Left ventricle myocardium superior (tissue), 1 donor: ENCODE measurements at places on chromosomes 16 and 17. TPM values are rescaled to one million over a fixed set of nuclear protein-coding genes. Genes with fewer than 3 reads are reported as not detected.

GRCh38 chr17:19410875-19411620, at the start of gene RNF112:
TSS of gene RNF112 (plus strand) at chr17:19411232. CDS start at chr17:19411409, 177 bp downstream.
- DNase-seq, result peak; percentile 60

The PPL gene
- 18.4 TPM for total RNA-seq

DNA sequence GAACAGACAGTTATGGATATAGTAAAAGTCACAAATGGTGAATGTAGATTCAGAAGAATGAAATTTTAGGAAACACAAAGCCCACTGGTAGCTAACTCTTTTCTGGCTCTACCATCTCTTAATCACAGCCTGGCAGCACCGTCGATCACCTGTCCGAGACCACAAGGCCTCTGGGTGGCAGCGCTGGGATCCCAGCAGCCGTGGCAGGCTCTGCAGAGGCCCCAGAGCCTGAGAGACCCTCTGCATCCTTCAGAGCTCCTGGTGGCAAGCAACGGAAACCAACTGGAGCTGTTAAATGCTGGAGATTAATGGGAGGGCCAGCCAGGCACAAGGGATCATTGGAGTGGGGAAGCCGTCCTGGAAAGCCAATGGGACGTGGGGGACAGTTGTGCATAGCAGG, 26.3 kb downstream of the LAT start:
- no peak for DNase-seq

The SLFN5 gene
- total RNA-seq, result 13.1 TPM

The PRR35 gene
- total RNA-seq, result not detected

The EPN3 gene
- total RNA-seq, result 33.4 TPM

The WDR45B gene
- 37.3 TPM for total RNA-seq

DNA sequence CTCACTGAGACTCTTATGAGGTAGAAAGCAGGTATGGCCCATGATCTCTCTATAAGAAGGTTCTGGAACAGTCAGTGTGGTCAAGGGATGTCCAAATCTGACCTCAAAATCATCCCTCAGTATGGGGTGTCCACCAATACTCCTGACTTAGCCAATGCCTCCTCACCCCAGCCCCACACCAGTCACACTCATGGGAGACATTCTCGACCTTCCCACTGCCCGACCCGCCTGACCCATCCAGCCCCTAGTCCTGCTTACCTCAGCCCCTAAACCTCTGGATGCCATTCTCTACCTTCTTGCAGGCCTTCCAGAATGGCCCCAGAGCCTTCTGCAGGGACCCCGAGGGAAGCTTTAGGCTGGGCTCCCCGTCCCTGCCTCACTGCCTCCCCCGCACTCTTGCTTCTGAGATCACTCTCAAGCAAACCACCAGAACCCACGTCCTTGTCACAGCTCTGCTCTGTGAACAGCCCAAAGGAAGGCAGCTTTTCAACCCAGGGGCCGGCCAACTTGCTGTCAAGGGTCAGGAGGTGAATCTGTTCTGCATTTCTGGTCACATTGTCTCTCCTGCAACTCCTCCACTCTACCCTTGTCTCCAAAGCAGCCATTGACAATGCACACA, 44.9 kb upstream of the RBFOX3 start:
- no peak for DNase-seq

The PIK3R6 gene
- 1.4 TPM for total RNA-seq

The FBXW10B gene
- total RNA-seq, result 0.35 TPM

The TMEM114 gene
- not detected for total RNA-seq

The ITGB4 gene
- 8.8 TPM for total RNA-seq

The ITPRIPL2 gene
- total RNA-seq, result 12.3 TPM

The PDIA2 gene
- total RNA-seq, result 2.6 TPM

DNA sequence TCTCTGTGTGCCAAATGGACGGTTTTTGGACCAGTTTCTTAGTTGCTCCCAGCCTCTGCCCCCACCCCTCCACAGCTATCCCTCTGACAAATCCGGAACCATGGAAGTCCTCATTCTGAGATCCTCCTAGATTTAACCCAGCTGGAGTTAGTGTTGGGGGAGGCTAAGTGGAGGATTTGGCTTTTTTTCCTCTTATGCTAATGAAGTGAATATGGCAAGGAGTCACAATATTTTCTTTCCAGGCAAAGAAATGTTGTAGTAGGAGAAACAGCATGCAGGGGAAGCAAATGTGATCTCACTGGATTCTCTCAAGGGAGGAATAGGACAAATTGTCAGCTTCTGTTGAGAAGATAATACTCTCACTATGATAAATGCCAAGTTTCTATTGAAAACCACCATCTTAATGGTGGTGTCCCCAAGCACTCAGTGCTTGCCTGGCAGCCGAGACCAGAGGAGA, 159.5 kb downstream of the MSI2 start:
- DNase-seq, result no peak

DNA sequence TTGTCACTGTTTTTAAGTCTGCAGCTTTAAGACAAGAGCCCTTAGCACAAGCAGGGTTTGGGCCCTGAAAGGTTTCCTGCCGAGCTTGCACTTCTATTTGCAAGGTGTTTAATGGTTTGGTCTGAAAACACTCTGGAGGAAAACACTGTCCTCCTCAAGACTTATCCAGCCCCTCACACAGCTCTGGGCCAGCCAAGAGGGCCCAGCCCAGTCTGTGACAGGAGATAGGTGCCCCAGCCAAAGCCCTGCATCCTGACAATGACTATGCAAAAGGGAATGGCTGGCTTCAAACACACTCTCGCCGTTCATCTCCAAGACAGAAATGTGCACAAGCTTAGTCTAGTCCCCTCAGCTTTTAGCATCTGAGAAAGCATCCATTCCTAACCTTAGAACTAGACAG, 26.9 kb downstream of the MPG start:
- DNase-seq, result no peak

The C16orf74 gene
- total RNA-seq, result 1.7 TPM

DNA sequence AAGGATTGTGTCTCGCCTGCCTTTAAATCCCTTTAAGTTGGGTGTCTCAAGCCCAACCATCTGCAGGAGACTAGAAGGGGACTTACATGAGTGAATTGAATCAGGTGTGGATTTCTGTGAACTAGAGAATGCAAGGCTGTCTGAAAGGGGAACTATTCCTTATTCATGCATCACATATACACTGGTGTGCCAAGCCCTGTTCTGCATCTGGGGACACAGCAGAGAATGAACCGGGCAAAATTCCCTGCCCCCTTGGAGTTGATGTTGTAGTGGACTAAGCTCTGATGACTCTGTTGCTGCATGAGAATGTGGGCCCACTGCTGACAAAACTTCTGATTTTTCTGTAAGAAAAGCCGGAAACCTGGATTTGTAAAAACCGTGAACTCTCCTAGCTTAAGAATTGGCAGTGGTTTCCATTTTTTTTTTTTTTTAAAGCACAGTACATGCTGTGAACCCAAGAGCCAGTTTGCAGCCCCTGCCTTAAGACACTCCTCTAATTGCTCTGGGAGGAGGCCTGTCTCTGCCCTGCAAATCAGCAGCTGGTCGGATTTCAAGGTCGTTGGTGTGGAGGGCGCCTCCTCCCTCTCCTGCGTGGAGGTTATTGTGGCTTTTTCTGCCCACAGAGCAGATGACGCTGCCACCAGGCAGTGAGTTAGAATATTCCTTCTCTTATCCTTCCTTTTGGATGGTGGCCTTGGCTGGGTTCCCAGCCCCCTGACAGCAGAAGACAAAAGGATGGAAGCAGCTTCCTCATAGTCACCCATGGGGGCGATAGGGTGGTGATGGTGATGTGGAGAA, 131.0 kb downstream of the PRKCB start:
- no peak for DNase-seq

DNA sequence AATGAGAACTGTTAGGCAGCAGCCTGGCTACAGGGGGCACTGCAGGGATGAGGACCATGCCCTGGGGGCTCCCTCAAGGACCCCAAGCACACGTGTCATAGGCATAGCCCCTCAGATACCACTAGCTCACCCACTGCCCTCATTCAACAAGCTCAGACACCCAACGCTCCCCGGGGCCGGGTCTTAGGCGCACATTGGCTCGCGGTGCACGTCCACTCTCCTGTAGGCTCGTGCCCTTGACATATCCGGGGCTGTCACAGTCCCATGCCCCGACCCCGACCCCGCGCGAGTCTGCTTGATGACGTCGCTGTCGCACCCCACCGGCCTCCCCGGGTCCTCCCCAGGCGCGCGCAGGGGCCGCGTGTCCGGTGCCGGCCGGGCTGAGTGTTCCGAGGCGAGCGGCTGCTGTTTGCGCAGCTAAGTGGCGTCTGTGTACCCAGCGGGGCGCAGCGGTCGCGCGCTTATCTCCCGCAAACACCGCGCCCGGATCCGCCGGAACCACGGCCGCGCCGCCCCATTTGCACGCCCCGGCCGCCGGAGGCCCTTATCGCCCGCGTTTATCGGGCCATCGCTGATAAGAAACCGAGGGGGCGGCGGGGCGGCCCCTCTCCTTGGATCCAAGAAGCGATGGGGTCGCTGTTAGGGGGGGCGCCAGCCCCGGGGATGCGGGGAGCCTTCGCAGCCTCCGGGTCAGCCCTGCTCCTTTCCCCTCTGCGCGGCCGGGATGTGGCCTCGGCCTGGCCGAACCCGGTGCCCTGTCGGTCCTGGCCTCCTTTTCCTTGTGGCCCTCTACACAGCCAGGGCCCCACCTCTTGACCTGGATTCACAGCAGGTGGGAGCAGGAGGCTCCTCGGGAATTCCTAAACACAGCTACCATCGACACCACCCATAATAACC, 20.7 kb upstream of the NAGS start:
- peak; percentile 40 for DNase-seq

The KCNJ12 gene
- 11.4 TPM for total RNA-seq

DNA sequence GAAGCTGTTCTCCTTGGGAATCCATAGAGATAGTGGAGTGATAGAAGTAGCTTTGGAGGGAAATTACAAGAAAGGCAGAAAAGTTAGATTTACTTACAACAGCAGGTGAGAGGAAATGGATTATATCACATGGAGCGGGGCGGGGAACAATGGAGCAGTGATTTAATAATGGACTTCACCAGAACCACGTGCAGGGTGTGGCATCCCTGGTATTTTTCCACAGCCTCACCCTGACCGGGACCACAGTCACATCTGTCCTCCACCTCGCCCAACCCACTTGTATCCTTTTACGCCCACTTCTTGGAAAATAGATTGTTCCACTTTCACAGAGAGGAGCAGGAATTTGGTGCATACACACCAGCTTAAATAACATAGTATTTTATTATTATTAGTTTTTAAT, 15.9 kb upstream of the CYB5B start:
- no peak for DNase-seq

DNA sequence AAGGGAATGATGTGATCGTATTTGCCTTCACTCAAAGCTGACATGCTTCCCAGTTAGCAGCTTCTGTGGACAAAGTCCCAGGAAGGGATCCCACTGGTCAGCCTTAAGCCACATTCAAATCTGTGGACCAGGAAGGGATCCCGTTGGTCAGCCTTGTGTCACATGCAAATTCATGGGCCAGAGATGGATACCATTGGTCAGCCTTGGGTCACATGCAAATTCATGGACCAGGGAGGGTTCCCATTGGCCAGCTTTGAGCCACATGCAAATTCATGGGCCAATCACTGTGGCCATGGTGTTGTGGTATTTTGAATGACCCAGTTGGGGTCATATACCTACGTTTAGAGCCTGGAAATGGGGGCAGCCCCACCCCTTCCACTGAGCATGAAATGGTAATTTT, 201.6 kb downstream of the HS3ST4 start:
- DNase-seq, result no peak

DNA sequence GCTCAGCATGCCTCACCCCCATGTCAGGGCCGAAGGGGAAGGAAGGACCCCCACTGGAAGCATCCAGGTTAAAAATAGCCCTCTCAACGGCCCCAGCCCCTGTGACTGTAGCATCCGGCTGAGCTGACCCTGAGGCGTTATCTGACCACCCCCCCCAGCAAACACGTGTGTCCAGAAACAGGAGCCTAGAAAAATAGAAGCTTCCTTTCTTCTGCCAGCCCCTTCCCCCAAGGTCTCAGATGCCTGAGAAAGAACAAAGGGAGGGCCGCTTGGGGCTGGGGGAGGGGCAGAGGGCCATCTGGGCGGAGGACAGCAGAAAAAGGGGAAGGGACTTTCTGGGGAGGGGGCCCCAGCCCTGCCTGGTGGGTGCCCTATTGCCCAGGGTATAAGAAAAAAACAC, 55.8 kb downstream of the ACTG1 start:
- no peak for DNase-seq

- peak; percentile 26 for DNase-seq
Measured at GRCh38 chr17:80862481-80862961, 129.1 kb upstream of the CHMP6 start.

DNA sequence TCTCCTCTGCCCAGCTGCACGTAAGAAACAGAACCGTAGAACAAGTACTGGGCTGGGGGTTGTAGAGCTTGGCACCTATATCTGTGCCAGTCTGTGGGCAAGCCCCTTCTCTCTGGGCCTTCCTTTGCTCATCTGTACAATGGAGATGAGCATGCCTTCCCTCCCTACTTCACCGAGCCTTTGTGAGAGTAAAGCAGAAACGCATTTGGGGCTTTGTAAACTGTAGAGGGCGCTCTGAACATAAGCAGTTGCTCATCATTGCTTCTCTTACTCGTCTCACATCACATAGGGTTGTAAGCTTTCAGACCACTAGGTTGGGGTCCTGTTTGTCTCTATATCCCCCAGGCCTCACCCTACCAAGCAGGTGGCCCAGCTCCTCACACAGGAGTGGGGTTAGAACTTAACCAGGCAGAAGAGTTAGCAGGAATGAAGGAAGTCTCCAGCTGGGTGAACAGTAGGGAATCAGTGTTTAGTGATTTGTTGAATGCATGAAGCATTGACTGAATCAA, 15.1 kb downstream of the SAMD14 start:
- no peak for DNase-seq

- DNase-seq, result peak; percentile 63
Measured at GRCh38 chr17:75844530-75845057, 390 bp upstream of the UNC13D start.

GRCh38 chr16:450385-450784, 24.9 kb downstream of the RAB11FIP3 start:
- no peak for DNase-seq

DNA sequence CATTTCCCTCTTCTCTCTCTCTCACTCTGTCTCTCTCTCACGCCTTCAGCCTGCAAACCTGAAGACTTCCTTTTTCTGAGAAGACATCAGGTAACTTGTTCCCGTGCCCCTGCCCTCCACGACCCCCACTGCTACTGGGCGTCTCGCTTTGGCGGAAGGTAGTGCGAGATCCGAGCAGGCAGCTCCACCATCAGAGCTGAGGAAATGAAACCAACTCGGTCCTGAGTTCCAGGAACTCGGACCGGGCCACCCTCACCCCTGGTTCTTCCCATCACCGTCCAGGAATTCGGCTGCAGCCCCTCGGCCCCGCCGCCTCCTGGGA, 585 bp downstream of the MLKL start:
- no peak for DNase-seq

GRCh38 chr16:20866801-20867200, 33.4 kb downstream of the DCUN1D3 start:
- DNase-seq, result peak; percentile 49

The LRRC75A gene
- 0.47 TPM for total RNA-seq

- DNase-seq, result no peak
Measured at GRCh38 chr17:78266771-78267170, 35.3 kb downstream of the TMEM235 start.

GRCh38 chr16:11067266-11067665, 122.9 kb downstream of the CLEC16A start:
- DNase-seq, result no peak

- DNase-seq, result peak; percentile 96
Measured at GRCh38 chr17:47831003-47831933, at the start of the genes LRRC46 and MRPL10. TSS of gene LRRC46 (plus strand) at chr17:47831670. CDS start at chr17:47831990, 320 bp downstream. TSS of gene MRPL10 (minus strand) at chr17:47831541. CDS start at chr17:47831511, 30 bp downstream.

The REXO5 gene
- total RNA-seq, result 5.4 TPM

The CLEC18B gene
- total RNA-seq, result not detected

GRCh38 chr16:79264237-79265109, 336.1 kb downstream of the MAF start:
- no peak for DNase-seq
